ENCODE measurements at places on chromosomes 5 and 9.

DNA sequence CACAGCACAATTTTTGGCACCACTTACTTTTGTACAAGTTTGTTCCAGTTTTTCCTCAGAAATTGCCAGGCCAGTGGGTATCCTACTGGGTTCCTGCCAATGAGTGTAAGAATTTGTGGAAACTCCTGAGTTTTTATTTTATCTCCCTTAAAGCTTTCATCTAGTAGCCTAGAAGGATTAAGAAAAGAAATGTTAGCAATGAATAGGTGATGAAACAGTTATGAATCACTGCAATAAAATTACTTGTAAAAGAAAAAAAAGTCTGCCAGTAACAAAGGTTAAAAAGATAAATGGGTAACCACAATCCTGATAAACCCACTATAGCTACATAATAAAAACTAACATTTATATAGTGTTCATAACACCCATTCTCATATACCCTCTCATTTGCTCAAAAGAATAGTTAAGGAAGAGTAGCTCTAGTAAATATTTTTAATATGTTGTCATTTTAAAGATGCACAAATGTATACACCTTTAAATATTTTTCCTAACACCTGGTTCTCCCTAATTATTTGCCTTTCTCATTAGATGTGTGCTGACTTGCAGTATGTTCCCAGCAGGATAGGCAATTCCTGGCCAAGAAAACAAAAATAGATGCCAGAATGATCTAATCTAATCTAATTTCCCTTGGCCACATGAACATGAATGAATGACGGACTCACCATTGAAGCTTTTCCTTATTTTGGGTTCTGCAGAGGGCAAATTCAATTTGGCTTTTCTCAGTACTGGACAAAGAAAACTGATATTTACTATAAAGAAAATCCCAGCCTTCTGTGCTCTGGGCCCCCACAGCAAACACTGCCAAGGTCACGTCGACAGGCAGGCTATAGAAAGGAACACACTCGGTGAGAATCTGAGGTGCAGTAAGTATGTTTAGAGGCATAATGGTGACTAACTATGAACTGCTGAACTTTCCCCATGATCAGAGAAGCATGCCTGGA, 26.4 kb downstream of the ERAP1 start:
- no peak for DNase-seq

DNA sequence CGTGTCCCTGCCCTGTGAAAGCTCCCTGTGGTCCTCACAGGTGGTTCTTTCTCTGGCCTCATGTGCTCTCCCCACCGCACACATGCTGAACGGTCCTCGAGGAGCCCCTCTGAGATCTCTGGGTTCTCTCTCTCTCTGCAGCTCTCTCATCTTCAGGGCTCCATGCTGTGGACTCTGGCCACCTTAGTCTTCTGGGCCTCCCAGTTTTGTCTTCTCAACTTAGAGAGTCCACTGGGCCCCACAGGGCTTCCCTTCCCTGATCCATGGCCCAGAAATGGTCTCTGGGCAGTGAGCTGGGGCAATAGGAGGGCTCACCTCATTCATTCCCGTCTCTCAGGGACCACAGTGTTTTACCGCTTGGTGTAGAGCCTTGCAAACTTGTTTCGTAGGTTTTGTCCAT, 26.4 kb downstream of the FGD3 start:
- DNase-seq, result no peak

GRCh38 chr5:135913713-135914626, 18.3 kb upstream of the IL9 start:
- DNase-seq, result no peak

- no peak for DNase-seq
These were observed 60.6 kb upstream of the GRIA1 start for GRCh38 chr5:153429761-153430380.

DNA sequence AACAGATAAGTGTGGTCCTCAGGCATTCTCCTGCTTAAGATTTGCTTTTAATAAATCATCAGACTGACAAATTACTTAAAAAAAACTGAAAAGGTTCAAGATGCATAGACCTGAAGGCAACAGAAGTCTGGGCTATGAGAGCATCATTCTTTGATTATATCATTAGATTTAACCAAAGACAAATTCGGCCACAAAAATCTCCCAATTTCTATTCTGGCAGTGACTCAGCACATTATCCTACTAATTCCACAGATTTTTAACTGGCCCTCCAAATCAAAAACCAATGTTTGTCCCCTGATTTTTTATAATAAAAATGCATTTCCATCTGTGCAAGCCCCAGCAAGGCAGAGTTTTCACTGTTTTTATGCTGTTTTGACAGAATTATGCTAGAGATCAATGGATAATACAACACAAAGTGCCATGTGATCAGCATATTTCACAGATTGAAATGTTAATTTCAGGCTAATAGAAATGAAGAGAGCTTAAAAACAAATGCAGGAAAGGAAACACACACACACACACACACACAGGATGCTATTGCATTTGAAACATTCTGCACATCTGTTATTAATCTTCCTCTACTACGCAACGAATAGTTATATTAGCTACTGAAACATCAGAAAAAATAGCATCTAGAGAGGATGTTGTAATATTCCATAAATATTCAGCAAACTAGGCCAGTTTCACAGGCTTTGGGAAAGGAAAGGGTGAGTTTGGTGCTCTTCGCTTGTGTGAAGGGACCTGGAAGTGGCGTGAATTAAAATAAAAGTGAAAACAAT, 177.6 kb upstream of the ST8SIA4 start:
- no peak for DNase-seq

DNA sequence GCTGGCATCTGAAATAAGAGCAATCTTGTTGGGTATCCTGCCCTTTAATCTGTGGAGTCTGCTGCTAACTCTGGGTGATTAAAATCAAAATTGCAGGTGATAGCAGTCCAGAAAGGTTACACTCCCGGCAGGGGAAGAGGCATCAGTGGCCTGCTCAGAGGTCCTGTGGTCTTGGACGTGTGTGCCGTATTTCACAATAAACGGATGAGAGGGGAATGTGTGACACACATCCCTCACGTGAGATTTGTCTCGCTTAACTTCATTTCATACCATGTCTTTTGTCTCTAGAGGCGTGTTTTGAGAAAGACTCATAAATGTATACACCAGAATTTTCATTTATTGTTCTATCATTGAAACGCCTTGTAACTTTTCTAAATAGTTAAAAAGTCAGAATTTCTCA, 36.6 kb downstream of the FAM240B start:
- DNase-seq, result no peak

DNA sequence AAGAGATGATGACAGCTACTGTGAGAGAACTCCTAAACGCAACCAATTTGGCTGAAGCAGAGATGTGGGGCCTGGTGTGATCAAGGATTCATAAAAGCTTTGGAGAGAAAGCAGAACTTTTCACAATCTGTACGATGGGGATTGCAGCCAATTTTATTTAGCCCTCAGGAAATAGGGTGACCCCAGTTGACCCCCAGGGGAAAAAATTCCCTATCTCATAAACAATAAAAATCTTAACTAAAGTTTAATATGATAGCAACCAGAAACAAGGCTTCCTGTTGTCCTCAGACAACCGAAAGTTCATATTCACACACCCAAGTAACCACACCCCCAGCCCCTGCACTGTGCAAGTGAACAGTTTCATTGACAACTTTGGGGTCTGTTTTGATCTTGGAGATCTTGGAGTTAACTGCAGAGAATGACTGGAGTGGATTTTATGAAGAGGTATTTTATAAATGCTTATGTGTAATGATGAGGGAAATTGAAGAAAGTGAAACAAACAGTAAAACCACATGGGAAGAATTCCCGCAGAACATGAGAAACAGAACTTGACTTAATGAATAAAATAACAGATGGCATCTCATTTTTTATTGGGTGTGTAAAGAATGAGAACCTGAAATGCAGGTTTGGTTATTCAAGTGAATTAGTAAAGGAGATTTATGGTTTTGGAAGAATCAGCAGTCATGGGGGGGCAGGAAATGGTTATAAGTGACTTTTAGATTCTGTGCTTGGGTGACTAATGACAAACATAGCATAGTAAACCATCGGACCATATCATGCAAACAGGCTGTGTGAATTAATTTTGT, 94.5 kb downstream of the PDE4D start:
- DNase-seq, result no peak

DNA sequence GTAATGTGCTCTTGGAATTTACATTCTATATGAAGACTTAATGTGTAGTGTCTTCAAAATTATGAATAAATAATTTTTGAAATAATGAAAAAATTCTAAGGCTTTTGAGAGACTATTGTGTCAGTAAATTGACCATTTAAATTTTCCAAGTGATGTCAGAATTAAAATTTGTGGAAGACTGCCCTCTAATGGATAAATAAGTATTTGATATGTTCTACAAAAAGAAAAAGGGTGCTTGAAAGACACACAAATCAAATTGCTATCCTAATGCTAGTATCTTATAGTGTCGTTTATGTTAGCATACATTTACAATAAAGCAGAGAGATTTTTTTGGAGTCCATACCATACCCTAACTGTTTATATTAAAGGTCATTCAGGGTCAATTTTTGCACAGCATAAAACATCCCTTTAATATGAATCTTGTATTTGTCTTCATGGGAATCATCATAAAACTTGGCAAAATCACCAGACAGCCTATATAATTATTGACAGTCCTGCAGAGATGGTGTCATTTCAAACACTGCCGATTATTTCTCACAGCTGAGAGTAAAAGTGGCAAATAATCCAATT, 120.8 kb upstream of the SLC27A6 start:
- DNase-seq, result no peak

DNA sequence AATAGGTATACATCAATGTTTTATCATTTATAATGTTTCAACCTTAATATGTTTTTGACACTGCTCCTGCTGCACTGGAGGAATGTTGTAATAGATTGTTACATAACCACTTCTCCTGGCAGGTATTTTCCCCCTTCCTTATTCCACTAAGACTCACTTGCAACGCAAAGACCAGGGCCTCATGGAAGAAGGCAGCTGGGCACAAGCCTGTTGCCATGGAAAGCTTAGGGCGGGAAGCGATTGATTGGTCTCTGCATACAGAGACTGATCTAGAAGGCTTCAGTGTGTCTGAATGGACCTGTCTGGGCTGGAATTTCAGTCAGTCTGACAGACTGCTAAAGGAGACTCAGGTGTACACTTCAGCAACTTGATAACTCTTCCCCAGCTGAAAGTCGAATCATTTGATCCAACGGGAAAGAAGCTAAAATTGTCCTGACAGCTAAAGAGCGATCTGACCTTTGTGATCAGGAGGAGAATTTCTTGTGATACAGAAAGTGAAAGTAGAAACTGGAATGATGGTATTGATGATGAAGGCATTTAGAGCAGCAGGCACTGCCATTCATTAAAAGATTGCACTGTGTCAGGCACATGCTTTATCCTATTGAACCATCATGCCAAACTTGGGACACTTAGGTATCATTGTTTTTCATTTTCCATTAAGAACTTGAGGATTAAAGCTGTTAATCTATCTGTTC, 65.1 kb downstream of the GRIA1 start:
- DNase-seq, result no peak

DNA sequence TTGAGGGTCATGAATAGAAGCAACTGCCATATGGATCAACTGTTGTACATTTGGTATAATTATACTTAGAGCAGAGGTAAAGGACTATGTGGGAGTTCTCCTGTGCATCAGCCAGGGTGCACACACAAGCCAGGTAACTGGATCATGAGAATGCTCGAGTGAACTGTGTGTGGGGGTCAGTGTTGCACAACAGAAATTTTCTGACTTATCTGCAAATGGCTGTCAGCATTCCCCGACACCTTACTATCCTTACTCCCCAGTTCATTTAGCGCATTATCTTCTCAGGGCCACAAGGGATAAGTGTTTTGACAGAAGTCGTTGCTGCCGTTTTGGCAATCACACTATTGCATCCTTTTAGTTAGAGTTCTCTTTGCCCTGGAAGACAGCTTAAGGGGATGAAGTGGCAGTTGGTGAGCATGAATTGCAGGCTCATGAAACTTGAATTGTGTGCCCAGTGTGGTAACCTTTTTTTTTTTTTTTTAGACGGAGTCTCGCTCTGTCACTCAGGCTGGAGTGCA, 1.7 kb downstream of the CANX start:
- DNase-seq, result no peak

GRCh38 chr5:80754900-80755299, 100.1 kb upstream of the DHFR start:
- DNase-seq, result peak; percentile 25

- DNase-seq, result no peak
These were observed 84.5 kb upstream of the SIMC1 start for GRCh38 chr5:176153741-176154140.

DNA sequence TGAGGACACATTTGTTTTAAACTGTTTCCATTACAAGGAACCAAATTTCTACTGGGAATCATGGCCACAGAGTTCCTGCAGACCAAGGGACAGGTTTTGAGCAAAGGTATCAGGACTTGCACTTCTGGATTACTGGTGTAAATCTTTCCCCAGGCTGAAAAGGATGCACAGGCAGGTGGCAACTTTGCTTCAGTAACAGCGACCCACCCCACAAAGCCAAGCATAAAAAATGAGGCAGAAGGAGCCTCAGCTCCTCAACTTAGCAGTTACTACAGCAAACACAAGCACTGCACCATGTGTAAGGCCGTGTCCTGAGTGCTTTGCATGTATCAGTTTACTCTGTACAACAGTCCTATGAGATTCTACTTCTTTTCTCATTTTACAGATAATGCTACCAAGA, 251.9 kb downstream of the EBF1 start:
- DNase-seq, result no peak

- DNase-seq, result no peak
These were observed 15.0 kb downstream of the TRIM32 start for GRCh38 chr9:116701940-116702642.

DNA sequence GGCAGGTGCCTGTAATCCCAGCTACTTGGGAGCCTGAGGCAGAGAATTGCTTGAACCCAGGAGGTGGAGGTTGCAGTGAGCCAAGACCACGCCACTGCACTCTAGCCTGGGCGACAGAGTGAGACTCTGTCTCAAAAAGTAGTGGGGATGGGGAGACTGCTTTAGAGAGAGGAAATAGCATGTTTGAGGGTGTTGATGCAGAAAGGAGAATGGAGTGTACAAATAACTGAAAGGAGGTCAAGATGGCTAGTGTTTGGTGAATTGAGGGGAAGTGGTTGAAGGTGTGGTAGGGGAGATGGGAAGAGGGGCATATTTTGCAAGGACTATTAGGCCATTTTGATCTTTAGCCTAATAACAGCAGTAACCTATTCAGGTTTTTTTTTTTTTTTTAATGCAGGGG, 18.2 kb downstream of the TENT2 start:
- DNase-seq, result no peak

GRCh38 chr5:118556792-118557191, 431.6 kb downstream of the DTWD2 start:
- no peak for DNase-seq

- DNase-seq, result no peak
These were observed 12.5 kb downstream of the ARHGEF28 start for GRCh38 chr5:73638344-73639095.

DNA sequence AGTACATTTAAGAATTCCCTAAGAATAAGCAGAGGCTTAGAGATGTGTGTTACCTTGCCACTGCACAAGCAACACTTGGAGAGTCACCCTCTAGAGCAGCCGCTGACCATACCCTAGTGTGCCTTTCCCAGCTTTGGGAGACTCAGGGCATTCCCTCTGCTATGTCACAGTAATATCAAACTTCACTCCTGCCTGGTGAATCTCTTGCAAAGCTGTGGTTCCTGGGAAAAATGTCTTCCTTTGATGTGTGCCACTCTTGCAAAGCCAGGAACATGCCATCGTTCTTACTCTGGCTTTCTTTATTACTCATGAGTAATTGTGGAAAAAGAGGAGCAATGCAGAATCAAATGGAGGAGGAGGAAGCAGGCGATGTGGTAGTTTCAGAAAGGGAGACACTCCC, 173.2 kb downstream of the CCDC192 start:
- DNase-seq, result no peak

Measured in activated CD4-positive, alpha-beta T cell treated with anti-CD3 and anti-CD28 coated beads for 24 hours (primary cell).